Muscle of leg (tissue), 16 donors: ENCODE measurements at places on chromosomes 13 and 19. TPM values are rescaled to one million over a fixed set of nuclear protein-coding genes. Genes with fewer than 3 reads are reported as not detected.

Gene KLK11
- not detected for total RNA-seq

Gene PLA2G4C
- 31.4 TPM for total RNA-seq

Gene DNAAF3
- 0.13 TPM for total RNA-seq

Gene KLK12
- total RNA-seq, result not detected

Gene FIZ1
- 3.7 TPM for total RNA-seq

Gene ANKRD27
- 11.6 TPM for total RNA-seq

Gene ZNF470
- 5.5 TPM for total RNA-seq

Gene MED16
- total RNA-seq, result 11.6 TPM

Gene SPACA4
- not detected for total RNA-seq

Gene CGB5
- total RNA-seq, result 0.40 TPM

Gene KRTDAP
- total RNA-seq, result 0.18 TPM

Gene PPM1N
- total RNA-seq, result 0.18 TPM

Gene ZNF527
- total RNA-seq, result 7.6 TPM

Gene ABCA7
- 8.9 TPM for total RNA-seq

Gene ZNF749
- 11.3 TPM for total RNA-seq

Gene COMP
- total RNA-seq, result 13.8 TPM

Gene PDX1
- total RNA-seq, result not detected

Gene PSG7
- not detected for total RNA-seq

Gene GPR12
- 0.09 TPM for total RNA-seq

Gene ZNF628
- 1.6 TPM for total RNA-seq

Gene EXOC3L2
- 1.9 TPM for total RNA-seq

Gene KLK15
- total RNA-seq, result not detected

Gene MBD3L2
- not detected for total RNA-seq

Gene FAM32A
- total RNA-seq, result 78.5 TPM

Gene CD33
- 2.3 TPM for total RNA-seq

Gene UHRF1
- 19.2 TPM for total RNA-seq

Gene PEAK3
- total RNA-seq, result not detected

Gene PNMA8A
- total RNA-seq, result 47.4 TPM

Gene ZNF208
- total RNA-seq, result 0.35 TPM

Gene ZNF700
- total RNA-seq, result 7.9 TPM

Gene TMEM145
- 0.04 TPM for total RNA-seq

Gene NRTN
- total RNA-seq, result 0.44 TPM

Gene B3GNT3
- total RNA-seq, result 0.04 TPM

Gene NLRP5
- not detected for total RNA-seq

Gene ZNF99
- 0.22 TPM for total RNA-seq

Gene SIGLECL1
- total RNA-seq, result not detected

Gene MTIF3
- 59.4 TPM for total RNA-seq

Gene KCNJ14
- total RNA-seq, result 0.49 TPM

Gene LCP1
- 8.6 TPM for total RNA-seq

Gene TEX29
- 0.22 TPM for total RNA-seq

Gene ZNF865
- 1.2 TPM for total RNA-seq

Gene ZNF681
- total RNA-seq, result 2.7 TPM

Gene DIRAS1
- 0.84 TPM for total RNA-seq

Gene SLC7A10
- total RNA-seq, result 4.7 TPM

Gene ANKLE1
- total RNA-seq, result 0.44 TPM

Gene IGFLR1
- total RNA-seq, result 2.1 TPM

Gene ACER1
- not detected for total RNA-seq

Gene GNG7
- 0.58 TPM for total RNA-seq

Gene CD79A
- 0.49 TPM for total RNA-seq

Gene CTU1
- 4.8 TPM for total RNA-seq

Gene ZNF726
- 5.7 TPM for total RNA-seq

Gene ZNF253
- 15.5 TPM for total RNA-seq

Gene KLHL1
- total RNA-seq, result 0.09 TPM
